NCI-H2107 (cell line): ENCODE measurements at places on chromosomes 11 and 22.

DNA sequence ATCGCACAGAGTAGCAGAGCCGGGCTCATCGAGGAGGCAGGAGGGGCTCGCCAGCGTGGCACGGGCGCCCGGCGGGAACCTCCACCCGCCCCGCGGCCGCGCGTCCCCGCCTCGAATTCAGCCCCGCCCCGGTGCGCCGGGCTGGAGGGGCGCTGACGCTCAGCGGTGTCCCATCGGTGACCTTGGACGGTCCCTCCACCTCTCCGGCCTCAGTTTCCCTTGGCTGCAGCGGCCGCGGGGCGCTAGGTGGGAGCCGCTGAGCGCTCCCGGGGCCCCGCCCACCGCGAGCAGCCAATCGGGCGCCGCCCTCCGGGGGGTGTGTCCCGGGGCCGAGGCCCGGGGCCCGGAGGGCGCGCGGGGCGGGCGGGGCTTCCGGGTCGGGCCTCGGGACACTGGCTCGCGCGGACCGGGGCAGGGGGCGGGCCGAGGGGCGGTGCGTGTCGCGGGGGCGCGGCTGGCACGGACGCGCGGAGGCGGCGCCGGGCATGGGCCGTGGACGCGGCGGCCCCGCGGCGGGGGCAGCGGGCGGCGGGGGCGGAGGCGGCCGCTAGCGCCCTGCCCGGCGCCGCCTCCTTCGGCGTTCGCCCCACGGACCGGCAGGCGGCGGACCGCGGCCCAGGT lies at the start of gene PPARA:
Gene PPARA (plus strand): TSS at position 493 of the 621 bp plus-strand sequence. CDS start 47,858 bp downstream, outside the sequence.
- DNase-seq = no peak

DNA sequence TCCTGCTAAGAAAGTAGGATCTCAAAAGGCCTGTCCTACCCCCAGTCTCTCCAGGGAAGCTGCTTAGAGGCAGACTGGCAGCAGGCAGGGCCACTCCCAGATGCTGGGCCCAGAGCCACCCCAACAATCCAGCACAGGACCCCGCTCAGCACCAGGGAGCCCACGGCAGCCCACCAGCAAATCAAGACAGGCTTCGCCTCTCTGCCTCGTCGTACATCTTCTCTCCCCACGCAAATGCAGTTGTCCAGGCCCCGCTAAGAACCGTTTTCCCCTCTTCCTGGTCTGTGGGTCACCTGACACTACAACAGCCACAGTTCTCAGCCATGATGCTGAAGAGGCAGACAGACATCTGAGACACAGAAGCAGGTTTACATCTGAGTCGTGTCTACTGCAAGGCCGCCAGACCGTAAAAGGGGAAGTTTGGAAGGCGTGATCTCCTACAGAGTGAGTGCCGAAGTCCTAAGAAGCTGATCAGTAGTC lies 51.1 kb downstream of the IGSF9B start:
- no peak for DNase-seq

DNA sequence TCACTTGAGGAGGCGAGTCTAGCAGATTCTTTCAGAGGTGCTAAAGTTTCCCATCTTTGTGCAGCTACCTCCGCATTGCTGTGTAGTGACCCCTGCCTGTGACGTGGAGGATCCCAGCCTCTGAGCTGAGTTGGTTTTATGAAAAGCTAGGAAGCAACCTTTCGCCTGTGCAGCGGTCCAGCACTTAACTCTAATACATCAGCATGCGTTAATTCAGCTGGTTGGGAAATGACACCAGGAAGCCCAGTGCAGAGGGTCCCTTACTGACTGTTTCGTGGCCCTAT lies 8.9 kb upstream of the SAMM50 start:
- no peak for DNase-seq

- DNase-seq = no peak
Measured at GRCh38 chr22:34783436-34783835, 282.5 kb upstream of the ISX start.
